ENCODE measurements at places on chromosomes 12 and 14. TPM values are rescaled to one million over a fixed set of nuclear protein-coding genes. Genes with fewer than 3 reads are reported as not detected.

Gene MMP19
- 1.4 TPM for total RNA-seq

Gene CISTR
- total RNA-seq, result 1.4 TPM

Gene GLT8D2
- total RNA-seq, result 6.9 TPM

GRCh38 chr12:71694099-71694820 is 8.4 kb downstream of the TMEM19 start:
- ATAC-seq, result no peak

- ATAC-seq, result no peak
Measured at GRCh38 chr12:76450690-76451089, 102.5 kb upstream of the BBS10 start.

GRCh38 chr14:52609445-52610044 is 56.9 kb downstream of the GPR137C start:
- ATAC-seq, result no peak

Gene KRT2
- total RNA-seq, result not detected

DNA sequence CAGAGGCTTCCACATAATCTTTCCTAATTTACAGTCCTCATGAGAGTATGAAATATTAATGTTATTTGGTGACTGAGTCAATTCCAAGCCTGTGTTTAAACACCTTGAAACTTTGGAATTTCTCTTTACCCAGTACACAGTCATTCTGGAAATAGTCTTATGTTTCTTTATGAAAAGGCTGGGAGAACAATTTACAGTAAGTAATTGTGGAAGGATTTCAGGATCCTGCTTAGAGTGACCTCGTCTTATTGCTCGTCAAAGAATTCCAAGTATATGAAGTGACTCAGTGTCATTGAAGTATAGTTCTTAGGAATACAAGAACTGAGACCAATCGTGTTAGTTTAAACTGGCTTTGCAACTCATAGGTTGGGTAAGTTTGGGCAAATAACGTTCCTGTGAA is 634.2 kb downstream of the SLC16A7 start:
- ATAC-seq, result no peak

GRCh38 chr14:63543826-63544406 is 739 bp upstream of the PPP2R5E start:
- ATAC-seq, result no peak

DNA sequence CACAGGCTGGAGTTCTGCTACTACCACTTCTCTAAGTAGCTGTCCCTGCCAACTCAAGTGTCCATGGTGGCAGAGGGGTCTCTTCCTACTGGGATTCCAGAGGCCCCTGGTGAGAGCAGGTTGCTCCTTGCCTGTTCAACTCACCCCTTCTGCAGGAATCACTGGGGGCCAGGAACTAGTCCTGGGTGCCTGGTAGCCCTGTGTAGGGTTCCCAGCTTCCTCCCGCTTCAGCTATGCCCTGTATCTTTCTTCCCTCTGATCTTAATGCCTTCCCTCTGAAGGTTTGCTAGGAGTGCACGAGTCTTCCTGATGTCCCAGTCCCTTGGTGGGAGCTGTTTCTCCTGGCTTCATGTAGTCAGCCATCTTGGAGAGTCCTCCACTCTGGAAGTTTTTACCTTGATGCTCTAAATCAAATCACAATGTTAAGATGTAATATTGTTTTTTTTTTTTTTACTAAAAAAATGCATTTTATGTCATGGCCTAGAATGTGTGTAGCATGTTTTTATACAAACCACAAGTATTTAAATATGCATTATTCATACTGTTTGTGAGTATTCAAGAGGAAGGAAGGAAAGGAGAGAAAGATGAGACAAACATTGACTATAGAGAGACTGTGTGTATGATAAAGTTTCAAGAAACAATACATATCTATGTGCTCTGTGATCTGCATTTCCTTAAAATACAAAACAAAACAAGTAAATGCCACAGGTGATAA is 54.7 kb downstream of the FRS2 start:
- ATAC-seq, result no peak

- no peak for ATAC-seq
Measured at GRCh38 chr12:62800707-62801400, 134.1 kb downstream of the PPM1H start.

DNA sequence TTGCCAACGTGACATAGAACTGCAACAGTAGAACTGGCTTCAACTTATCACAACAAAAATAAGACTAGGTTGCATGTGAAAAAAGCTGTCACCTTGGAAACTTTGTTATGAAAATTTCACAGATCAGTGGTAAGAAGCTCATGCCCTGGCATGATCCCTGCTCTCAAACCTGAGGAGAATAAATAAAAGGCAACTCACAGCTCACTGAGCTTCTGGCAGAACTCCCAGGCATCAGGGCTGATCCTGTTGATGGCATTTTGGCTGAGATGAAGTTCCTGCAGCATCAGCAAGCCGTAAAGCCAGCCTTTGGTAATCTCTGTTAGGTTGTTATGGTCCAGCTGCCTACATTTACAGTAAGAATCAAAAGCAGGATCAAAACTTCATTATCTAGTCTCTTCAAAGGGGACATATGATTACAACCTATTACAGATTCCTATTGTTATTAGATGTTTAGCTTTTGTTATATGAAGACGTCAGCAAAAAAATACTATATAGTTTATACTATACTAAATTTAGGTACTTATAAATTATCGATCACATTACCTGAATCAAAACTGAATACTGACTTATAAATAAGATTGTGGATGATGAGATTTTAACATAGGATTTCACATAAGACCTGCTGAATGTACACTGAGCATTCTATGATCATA is 32.0 kb downstream of the LRIG3 start:
- peak; percentile 67 for ATAC-seq

Gene SRSF5
- total RNA-seq, result 191 TPM

GRCh38 chr12:11710906-11711305 is 61.4 kb downstream of the ETV6 start:
- ATAC-seq, result no peak

Gene FUT8
- 35.2 TPM for total RNA-seq

DNA sequence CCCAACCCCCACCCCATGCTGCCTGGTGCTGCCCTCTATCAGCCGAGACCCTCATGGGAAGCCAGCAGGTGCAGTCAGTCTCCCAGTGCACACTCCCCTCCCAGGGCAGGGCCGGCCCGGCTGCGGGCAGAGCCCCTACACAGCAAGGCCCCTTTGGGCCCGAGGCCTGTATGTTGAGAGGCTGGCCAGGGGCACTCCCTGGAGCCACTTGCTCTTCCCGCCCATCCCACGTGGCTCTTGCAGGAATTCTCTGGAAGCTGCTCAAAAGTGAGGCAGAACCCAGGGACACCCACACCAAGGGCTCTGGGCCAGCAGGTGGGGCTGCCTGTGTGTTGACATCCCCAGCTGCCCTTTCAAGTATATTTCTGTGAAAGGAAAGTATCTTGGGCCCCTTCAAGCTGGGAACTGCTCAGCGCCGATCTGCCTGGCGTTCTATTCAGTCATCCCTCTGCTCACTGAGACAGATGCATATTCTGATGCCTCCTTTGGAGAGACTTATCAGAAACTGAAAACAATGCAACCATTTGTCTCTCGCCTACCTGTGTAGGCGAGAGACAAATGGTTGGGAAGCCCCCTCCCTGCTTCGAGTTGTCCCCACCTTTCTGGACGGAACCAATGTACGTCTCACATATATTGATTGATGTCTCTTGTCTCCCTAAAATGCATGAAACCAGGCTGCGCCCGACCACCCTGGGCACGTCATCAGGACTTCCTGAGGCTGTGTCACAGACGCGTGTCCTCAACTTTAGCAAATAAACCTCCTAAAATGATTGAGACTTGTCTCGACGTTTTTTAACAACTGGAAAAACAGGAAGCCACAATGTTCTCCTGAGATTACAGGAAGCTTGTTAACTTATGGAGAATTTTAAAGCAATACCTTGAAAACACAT is 6.0 kb downstream of the GPR132 start:
- peak; percentile 39 for ATAC-seq

GRCh38 chr12:64538121-64538520 is 72.2 kb upstream of the RASSF3 start:
- ATAC-seq, result no peak

DNA sequence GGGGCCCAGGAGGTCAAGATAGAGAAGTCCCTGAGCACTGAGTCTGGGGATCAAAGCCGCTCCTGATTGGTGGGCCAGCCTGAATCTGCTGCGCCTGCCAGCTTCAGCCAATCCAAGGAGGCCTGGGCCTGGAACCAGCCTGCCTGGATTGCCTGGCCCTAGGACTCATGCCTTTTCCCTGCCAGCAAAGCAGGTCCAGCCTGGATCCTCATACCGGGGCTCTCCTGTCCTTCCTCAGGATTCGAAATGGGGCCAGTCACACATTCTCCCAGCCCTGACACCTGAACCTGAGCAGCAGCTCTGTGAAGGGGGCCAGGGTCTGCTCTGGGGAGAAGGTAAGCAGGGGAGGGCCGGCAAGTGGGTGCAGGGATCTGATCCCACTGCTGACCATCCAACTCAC is 81.9 kb downstream of the NINJ2 start:
- no peak for ATAC-seq

- ATAC-seq, result peak; percentile 48
Measured at GRCh38 chr14:52325126-52325525, 11.0 kb downstream of the PTGER2 start.

GRCh38 chr12:27810756-27811155 is 30.7 kb upstream of the MANSC4 start:
- ATAC-seq, result no peak

- no peak for ATAC-seq
Measured at GRCh38 chr12:103244596-103244995, 251.2 kb downstream of the C12orf42 start.

DNA sequence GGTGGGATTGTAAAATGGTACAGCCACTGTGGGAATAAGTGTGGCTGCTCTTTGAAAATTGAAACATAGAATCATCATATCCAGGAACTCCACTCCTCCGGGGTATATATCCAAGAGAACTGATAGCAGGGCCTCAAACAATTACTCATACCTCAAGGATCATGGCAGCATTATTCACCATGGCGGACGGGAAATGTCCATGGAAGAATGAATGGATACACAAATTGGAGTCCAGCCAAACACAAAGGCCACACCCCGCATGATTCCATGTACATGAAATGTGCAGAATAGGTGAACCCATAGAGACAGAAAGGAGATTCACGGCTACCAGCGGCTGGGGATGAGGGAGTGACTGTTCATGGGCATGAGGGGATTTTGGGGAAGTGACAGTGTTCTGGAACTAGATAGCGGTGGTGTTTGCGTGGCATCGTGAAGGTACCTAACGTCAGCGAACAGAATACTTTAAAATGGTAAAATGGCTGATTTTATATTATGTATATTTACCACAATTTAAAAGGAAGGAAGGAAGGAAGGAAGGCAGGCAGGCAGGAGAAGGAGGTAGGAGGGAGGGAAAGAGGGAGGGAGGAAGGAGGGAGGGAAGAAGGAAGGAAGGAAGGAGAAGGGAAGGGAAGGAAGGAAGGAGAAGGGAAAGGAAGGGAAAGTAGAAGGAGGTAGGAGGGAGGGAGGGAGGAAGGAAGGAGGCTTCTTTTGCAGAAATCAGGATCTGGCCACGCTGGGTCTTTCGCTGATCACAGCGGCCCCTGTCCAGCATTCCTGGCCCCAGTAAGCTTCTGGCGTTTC is 14.1 kb upstream of the NCOR2 start:
- no peak for ATAC-seq

- ATAC-seq, result no peak
Measured at GRCh38 chr14:24364841-24365240, 3.1 kb upstream of the NFATC4 start.

GRCh38 chr12:120873226-120873625 is 30.9 kb downstream of the SPPL3 start:
- ATAC-seq, result no peak

Gene DEGS2
- total RNA-seq, result 0.89 TPM

DNA sequence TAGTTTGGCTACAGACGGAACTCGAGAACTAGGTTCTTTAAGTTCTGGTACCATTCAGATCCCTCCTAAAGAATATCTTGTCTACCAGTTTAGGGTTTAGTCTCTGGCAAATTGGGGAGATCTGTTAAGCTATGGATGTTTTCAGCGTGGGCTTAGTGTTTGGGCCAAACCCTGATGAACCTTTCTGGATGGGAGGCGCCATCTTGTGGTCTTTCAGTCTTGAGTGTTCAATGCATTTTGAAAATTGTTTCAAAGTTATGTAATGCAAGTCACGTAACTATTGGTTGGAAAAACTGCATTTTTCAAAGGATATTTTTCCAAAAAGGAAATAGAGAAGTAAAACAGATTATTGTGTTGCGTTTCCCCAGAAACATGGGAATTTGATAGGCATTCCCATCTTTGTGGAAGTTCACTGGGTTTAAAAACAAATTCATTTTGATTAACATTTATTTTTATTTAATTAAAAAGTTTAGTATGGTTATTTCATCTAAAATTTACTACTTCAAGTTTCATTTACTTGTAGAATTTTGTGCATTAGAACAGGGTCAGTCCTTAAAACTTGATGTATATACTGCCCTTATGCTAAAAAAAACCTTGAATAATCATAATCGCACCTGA is 169.0 kb downstream of the PRIMA1 start:
- no peak for ATAC-seq

Gene KCNA1
- total RNA-seq, result not detected

DNA sequence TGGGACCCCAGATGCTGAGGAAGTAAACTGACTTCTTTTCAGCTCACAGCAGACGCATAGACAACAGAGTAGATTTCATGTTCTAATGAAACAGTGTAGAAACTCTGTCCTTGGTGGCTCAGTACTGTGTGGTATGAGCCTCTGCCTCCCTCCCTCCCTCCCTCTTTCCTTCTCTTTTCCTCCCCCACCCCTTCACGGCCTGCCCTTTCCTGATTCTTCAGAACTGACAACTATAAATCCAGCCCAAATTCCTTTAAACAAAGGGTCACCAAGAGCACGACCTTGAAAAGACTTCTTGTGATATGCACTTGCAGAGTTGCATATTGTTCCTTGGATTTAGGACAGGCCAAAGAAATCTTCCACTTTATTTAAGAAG is 164.0 kb downstream of the ETV6 start:
- peak; percentile 32 for ATAC-seq

Gene PPM1H
- total RNA-seq, result 1.4 TPM

Gene CLEC1B
- not detected for total RNA-seq

GRCh38 chr12:127450826-127451225 is 816.1 kb upstream of the TMEM132C start:
- no peak for ATAC-seq

Gene SMCO2
- total RNA-seq, result not detected

DNA sequence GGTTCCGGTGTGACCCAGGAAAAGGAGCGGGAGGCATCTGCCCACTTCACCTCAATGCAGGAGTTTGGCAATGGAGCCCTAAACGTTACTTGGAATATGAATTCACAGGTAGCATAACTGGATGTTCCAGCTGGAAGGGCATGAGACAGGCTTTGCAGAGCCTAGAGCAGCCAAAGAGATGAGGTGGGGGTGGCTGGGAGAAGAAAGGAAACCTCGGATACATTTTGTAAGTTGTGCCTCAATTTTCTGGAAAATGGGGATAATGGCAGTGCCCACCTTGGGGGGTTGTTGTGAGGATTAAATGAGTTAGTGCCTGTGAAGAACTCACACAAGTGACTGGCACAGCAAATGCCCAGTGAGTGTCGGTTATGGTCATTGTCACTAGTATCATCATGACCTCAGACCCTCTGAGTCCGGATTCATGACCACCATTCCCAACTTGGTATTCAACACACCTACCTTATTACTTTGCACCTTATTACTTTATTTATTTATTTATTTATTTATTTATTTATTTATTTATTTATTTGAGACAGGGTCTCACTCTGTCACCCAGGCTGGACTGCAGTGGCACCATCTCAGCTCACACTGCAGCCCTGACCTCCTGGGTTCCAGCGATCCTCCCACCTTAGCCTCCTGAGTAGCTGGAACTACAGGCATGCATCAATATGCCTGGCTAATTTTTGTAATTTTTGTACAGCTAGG is 56.0 kb downstream of the CLMN start:
- no peak for ATAC-seq

GRCh38 chr12:108964371-108965352 is 56.2 kb downstream of the SVOP start:
- no peak for ATAC-seq

Gene RAD51AP1
- 0.74 TPM for total RNA-seq

GRCh38 chr12:7601406-7601805 is 64.3 kb downstream of the APOBEC1 start:
- ATAC-seq, result no peak
